ENCODE measurements at places on chromosomes 13 and 19.
A peak's percentile ranks its signal among the peaks of the same experiment; 100 is the strongest.

DNA sequence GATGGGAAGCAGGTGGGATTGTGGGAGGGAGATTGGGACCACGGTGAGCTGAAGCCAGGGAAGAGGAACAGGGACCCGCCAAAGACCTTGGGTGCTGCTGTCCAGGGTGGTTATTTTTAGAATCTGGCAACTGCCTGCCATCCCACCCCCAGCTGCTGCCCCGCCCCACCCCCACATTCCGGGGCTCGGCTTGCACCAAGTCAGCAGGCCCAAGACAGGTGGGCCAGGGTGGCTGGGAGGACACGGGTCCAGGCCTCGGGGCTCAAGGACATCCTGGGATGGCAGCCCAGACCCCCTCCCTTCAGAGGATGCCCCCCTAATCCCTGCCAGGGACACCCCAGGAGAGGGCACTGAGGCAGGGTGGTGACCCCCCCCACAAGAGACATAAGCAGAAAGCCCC is 827 bp downstream of the CKM start:
- DNase-seq, result no peak

GRCh38 chr19:8240274-8241229 is 31.4 kb downstream of the CERS4 start:
- peak; percentile 97 for DNase-seq

DNA sequence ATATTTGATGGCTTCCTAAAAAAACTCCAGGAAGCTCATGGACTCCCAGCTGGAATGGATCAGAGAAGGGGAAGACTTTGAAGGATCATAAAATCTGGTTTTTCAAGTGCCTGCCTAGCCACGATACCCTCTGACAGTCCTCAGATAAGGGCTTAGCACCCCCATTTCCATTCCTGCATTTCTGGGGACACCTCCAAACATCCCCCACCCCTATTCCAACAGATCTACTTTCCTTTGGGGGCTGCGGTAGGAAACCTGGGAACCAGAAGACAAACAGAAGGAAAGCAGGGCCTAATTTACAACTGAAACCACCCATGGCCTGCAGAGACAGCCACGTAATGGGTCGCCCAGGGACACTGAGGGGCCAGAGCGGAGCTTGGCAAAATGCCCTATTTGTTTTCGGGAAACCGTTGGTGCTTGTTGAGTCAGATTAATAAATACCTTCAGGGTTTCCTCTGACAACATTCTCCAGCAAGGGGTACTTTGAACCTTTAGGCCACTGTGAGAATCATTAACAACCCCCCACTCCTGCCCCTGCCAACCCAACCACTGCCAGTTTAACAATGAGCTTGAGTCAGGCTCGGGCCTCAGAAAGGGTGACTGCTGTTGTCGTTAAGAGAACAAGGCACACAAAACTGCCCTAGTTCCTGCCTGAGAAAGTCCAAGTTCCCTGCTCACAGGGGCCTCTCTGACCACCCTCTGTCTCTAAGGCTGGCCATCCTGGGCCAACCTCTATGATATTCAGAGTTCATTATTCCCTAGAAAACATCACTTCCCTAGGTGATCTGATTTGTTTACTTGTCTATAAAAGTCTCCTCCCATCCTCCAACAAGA is 23.5 kb downstream of the RHPN2 start:
- peak; percentile 26 for DNase-seq

GRCh38 chr19:948842-949496 is 23.1 kb downstream of the ARID3A start:
- DNase-seq, result peak; percentile 28

GRCh38 chr19:7751157-7751783 is 3.9 kb upstream of the CD209 start:
- DNase-seq, result peak; percentile 12

DNA sequence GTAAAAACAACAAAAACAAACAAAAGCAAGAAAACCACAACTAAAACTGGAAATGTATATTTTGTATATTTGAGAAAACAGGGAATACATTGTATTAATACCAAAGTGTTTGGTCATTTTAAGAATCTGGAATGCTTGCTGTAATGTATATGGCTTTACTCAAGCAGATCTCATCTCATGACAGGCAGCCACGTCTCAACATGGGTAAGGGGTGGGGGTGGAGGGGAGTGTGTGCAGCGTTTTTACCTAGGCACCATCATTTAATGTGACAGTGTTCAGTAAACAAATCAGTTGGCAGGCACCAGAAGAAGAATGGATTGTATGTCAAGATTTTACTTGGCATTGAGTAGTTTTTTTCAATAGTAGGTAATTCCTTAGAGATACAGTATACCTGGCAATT is 17.1 kb downstream of the KLF5 start:
- no peak for DNase-seq
